ENCODE measurements at places on chromosomes 11 and 22.

- DNase-seq = no peak
Measured at GRCh38 chr22:50581950-50582492, 628 bp downstream of the CHKB start.

DNA sequence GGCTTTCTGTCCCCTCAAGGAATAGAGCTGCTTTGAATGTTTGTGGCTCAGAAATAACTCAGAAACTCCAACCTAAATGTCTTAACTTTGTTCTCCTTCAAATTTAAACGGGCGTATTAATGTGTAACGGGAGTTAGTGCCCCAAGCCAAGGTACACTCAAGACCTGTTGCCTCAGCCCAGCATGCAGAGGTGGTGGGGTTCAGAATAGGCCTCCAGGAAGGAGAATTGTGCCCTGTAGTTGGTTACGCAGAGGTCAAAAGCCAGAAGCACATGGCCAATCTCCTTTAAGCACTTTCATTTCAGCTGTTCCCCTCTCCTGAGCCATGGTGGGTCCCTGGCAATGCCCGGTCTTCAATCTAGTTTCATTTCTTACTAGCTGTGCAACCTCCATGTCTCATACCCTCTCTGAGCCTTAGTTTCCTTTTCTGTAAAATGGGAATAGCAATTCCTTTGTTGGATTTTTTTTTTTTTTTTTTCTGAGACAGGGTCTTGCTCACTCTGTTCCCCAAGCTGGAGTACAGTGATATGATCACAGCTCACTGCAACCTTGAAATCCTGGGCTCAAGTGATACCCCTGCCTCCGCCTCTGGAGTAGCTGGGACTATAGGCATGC, 4.2 kb downstream of the HMOX1 start:
- DNase-seq = no peak

GRCh38 chr11:20962581-20962980, 293.2 kb downstream of the NELL1 start:
- no peak for DNase-seq

DNA sequence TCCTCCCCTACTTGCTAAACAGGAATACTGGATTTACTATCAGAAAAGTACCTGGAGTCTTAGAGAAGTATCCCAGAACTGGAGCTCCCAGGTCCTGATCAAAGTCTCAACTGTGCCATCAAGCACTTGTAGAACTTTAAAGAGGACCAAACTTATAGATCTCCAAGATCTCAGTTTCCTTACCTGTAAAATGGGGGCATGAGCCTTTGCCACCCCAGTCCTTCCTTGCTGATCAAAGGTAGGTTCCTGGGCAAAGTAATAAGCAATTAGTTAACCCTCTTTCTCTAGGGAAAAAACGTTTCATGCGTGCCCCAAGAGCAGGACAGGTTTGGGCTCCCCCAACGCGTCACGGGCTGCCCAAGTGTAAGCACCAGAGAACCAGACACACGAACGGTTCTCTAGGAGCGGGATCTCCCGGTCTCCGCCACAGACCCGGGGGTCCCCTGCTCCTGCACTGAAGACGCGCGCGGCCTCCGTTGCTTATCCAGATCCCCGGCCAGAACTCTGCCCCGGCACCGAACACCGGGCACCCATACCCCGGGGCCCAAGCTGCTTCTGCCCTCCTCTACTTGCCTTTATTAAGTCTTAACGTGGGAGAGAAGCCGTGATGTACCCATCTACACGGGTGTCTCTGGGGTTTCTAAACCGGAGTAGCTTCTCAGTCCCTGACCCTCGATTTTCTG, 505 bp downstream of the ZNF214 start:
- DNase-seq = no peak

GRCh38 chr11:34575671-34576070, 45.2 kb upstream of the EHF start:
- DNase-seq = no peak

All from kidney epithelial cell (primary cell).